PC-3 (cell line): ENCODE measurements at places on chromosomes 7 and 10. TPM values are rescaled to one million over a fixed set of nuclear protein-coding genes. Genes with fewer than 3 reads are reported as not detected.
A peak's percentile ranks its signal among the peaks of the same experiment; 100 is the strongest.

DNA sequence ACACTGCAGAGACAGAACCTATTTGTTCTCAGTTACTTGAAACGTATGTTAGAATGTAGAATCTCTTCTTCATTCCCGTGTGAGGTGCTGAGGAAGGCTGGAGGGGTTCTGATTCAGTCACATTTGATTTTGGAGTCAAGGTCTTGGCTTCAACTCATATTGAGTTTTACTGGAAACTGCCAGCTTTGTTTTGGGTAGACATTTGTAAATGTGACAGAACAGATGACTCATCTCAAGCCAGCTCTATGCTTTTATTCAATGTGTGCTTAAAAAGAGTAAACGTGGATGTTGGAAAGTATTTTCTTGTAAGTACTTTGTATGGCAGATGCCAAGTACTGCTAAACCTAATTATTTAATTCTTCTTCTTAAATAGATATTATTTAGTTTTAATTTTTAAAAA is 780.8 kb upstream of the C7orf33 start:
- DNase-seq = no peak
- H3K4me1 ChIP-seq = no peaks in the 10 kb centered on the region
- no peak overlapping the region for H3K4me3 ChIP-seq
- H3K27me3 ChIP-seq = no peaks in the 10 kb centered on the region

The ELN gene
- 0.07 TPM in 1 of 2 replicates, not detected in the other for total RNA-seq

DNA sequence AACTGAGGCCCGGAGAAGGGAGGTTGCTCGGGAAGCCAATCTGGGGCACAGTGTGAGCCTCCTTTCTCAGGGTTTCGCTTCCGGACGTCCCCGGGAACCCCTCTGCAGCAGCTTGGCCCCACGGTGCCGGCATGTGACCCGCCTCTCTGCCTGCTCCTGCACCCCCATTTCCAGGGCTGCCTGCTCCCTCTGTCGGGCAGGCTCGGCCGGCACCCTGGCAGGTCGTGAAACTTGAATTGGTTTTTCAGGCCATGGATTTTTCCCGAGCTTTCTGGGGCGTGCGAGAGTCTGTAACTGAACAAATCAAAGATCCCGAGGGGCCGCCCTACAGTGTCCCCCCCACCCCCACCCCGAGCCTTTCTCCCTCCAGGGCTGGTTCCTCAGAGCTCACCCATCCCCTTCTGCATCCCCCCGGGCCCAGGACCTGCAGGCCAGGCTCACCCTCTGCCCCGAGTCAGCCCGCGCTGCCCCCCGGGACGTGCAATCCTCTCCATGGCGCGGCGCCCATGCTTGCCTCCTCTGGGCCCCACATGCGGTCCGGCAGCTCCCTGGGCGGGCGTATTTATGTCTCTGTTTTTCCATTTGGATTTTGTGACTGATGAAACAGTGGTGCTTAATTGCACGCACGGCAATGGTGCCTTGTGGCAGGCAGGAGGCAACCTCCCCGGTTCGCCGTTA is 58.1 kb downstream of the UNCX start:
- H3K4me1 ChIP-seq = 0 out of 2 replicates have a peak, but pooled peaks cover 10% of the 10 kb centered on the region
- H3K27ac ChIP-seq = no peak overlapping the region
- DNase-seq = no peak

- no peaks in the 10 kb centered on the region for H3K36me3 ChIP-seq
- H3K4me3 ChIP-seq = peak overlapping the region; percentile 61
- peaks cover 25% of the 10 kb centered on the region for H3K4me1 ChIP-seq
- peak overlapping the region; percentile 14 for H3K27ac ChIP-seq
- no peaks in the 10 kb centered on the region for H3K27me3 ChIP-seq
These were observed 81.3 kb upstream of the DKK1 start for GRCh38 chr10:52232561-52233350.

DNA sequence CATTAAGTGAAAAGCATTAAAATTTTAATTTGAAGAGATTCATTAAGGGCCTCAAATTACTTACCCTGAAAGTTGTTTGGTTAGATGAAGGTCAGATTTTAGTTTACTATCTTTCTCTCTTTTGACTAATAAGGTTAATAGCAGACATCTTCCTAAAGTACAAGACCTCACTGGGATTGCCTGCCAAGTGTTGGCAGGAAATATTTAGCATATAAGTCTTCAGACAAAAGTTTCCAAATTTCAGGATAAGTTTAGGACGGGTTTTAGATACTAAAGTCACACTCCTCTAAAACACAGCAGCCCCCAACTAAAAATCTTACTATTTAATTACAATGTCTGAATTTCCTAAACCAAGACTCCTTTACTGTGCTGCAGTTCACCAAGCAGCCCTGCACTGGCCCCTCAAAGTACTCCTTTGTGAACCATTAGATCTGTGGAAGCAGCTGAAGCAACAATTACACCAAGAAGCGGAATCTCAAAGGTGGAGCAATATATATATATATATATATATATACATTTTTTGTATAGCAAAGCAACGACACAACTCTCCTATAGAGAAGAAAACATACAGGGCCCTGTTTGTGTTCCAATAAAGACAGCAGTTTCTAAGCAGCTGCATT is 91.2 kb upstream of the KCNIP2 start:
- H3K27me3 ChIP-seq = no peaks in the 10 kb centered on the region
- H3K36me3 ChIP-seq = no peaks in the 10 kb centered on the region
- H3K27ac ChIP-seq = no peak overlapping the region
- H3K4me1 ChIP-seq = peaks cover 23% of the 10 kb centered on the region
- no peak overlapping the region for H3K4me3 ChIP-seq

DNA sequence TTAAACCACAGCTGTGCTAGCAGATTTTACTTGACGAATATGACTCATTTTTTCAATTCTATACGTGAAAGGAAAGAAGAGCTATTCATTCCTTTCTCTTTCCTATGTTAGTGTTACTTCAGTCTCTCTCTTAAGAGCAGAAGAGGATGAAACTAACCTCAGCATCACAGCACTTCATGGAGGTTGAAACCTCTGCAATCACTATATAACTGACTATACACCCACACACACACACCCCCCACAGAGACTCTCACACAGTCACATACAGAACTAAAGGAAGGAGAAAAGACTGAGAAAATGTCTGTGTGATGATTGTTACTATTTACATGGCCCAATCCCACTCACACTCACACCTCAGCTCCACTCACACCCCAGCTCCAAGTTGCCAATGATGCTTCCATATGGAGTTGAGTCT is 104.2 kb downstream of the KIF20B start:
- H3K27ac ChIP-seq = no peak overlapping the region
- no peaks in the 10 kb centered on the region for H3K36me3 ChIP-seq
- no peak for DNase-seq

The PMS2 gene
- total RNA-seq = 14.3 and 16.2 TPM in 2 replicates

DNA sequence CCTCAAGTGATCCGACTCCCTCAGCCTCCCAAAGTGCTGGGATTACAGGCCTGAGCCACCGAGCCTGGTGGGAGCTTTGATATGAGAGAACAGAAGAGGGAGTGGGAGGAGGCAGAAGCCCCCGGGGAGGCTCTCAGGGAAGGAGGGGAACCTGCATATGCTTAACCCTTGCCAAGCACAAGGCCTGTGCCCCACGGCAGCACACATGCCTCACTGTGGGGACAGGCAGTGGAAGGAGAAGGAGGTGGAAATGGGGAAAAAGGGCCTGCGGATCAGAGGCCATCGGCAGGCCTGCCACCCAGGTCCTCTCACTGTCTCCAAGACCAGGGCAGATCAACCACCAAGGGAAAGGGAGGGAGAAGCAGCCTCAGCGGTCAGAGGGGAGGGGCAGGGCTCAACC is 7.2 kb upstream of the GRID1 start:
- no peaks in the 10 kb centered on the region for H3K27me3 ChIP-seq
- DNase-seq = no peak
- H3K27ac ChIP-seq = no peak overlapping the region
- no peaks in the 10 kb centered on the region for H3K36me3 ChIP-seq
